ENCODE measurements at places on chromosomes 12 and 14.

DNA sequence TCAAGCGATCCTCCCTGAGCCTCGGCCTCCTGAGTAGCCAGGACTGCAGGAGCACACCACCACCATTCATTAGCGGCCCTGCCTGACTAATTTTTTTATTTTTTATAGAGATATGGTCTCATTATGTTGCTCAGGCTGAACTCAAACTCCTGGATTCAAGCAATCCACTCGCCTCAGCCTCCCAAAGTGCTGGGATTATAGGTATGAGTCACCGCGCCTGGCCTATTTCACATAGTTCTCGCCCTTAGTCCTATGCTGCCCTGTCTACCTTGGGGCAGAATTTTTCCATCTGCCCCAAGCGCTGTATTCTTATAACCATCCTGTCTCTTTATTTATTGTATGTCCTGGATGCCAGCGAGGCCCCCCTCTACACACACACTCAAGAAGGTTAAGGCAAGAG lies 50.9 kb upstream of the BCL2L14 start:
- DNase-seq: no peak

DNA sequence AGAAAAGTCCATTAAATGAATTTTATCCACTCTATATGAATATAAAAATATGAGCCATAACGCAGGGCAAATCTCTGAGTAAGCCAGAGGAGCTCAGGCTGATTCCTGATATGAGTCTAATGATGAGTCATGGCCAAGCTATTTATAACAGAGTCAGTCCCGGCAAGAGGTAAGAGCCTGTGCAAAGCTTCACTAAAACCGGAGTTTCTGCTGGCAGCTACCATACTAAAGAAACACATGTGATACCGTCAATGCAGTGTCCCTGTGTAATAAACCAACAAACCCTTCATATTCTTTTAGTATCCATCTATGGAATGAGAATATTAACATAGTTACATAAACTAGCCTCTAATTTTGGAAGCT lies 319.4 kb downstream of the KCNC2 start:
- no peak for DNase-seq

GRCh38 chr12:96994900-96995299 lies 87.8 kb downstream of the NEDD1 start:
- DNase-seq: no peak

DNA sequence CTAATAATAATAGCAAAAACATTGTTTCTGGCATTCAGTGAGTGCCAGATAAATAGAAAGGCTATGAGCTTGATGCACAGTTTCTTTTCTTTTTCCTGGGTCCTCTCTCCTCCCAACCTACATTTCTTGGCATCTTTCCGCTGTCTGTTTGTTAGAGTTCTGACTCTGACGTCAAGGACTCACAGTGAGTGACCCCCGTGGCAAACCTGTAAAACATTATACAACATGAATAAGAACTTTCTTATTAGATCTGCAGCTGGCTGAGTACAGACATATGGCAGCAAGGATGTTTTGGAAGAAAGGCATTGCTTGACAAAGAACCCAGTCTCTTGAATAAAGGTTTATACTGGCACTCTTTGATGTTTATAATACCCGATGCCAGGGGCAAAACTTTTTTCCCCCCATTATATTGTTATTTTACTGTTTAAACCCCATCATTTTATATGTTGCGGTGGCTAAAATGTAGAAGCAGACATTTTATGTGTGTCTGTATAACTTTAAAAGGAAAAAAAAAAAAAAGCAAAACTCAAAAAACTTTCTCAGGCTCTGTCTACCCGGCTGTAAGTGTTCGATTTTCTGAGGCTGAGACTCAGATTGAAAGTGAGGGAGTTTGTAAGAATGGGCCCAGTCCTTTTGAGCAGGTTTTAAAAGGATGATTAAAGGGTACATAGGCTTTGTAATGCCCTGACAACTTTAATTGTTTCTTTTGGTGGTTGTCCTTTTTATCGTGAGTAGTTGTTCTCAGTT lies 159.3 kb downstream of the PDE3A start:
- no peak for DNase-seq

DNA sequence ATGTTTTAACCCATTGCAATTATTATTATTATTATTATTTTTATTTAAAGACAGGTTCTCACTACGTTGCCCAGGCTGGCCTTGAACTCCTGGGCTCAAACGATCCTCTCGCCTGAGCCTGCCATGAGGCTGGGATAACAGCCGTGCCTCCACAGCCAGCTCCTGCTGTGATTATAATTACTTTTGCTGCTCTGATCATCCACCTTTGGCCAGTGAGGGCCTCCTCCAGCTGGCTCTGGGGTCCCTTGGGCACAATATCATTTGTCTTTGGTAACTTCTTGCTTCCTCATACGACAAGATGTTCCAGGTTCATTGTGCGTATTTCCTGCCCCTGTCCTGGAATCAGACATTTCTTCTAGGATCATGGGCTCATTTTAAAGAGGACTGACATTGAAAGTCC lies 28.4 kb downstream of the LRTM2 start:
- no peak for DNase-seq

Measured in activated CD4-positive, alpha-beta T cell treated with anti-CD3 and anti-CD28 coated beads, Interleukin-2, amount 50 U/mL, for 4 hours (primary cell).